ENCODE measurements at places on chromosomes 11 and 22.

DNA sequence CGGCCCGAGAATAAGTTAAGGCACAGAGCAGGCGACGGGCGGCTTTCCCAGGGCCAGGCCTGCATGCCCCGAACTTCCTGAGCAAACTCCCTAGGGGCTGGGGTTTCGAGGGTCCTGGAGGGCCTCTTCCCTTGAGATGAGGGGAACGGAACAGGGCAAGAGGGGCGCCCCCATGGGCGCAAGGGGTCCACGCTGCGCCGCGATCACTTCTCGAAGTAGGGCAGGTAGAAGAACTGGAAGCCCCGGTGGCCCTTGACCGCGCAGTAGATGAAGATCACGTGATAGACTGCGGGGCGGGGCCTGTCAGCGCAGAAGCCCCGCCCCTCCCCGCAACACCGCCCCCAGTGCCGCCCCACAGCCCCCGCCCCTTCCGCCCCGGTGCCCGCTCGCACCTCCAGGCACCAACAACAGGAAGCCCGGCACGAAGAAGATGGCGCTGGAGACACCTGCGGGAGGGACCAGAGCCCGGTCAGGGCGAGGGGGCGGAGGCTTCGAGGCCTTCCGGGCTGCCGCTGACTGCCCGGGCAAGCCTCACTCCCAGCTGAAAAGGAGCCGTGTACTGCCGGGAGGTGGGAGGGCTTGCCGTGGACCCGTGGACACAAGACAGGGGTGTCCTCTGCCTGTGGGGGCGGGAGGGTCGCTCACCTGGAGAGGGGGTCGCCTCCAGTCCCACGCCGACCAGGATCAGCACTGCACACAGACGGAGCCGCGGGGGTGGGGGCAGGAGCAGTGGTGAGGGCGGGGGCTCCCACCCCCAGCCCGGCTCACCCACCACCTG is 4.5 kb downstream of the TMEM134 start:
- peak; percentile 92 for DNase-seq

- no peak for DNase-seq
These were observed 6.5 kb downstream of the RBFOX2 start for GRCh38 chr22:36022162-36022561.

DNA sequence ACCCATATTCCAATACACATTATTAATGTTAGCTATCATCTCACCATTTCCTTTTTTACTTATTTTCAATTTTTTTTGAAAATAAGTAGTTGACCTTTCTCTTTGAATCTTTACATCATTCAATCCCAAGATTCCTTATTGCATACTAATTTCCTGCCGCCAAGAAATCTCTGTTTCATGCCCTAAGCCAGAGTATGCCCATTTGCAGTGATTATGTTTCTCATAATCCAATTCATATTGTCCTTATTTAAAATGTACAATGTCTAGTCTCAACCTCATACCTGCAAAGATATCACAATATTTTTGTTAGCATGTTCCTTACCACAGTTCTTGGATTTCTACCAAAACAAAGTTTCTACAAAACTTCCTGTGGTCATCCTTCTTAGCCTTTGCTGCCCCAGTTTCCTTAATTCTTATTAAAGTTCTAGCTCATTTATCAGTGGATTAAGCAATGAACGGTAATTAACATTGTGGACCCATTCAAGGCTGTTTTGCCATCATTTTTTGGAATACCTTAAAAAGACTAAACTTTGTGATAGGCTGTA is 75.3 kb downstream of the CD44 start:
- no peak for DNase-seq

- DNase-seq = no peak
These were observed 753.1 kb downstream of the TBC1D22A start for GRCh38 chr22:47515384-47516125.

GRCh38 chr11:96154802-96155520 is 188.0 kb downstream of the MAML2 start:
- DNase-seq = no peak

DNA sequence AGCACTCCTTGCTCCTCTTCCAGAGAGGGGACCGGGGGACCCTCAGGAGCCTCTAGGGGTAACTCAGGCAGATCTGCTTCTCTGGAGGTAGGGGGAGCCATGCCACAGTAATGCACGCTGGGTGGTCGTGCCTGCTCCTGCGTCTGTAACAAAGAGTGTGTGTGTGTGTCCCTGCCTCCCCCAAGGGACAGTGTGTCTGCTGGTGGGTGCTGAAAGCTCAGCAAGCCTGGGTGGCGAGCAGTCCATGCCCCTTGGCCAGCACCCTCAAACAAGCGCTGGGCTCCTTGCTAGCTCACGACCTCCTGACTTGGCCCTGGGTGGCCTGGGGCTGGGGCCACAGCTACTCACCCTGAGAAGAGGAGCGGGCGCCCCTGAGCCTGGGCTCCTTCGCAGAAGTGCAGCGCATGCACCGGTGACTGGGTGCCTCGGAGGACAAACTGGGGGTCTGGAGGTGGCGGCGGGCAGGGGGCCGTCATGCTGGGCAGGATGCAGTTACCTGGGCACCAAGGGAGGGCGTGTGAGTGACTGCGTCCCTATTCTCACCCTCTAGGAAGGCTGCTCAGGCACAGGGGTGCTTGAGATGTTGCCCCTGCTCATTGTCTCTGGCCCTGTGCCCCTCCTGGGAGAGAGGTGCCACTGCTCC is 33.7 kb downstream of the GNB1L start:
- DNase-seq = no peak

- no peak for DNase-seq
These were observed 771.7 kb downstream of the NTM start for GRCh38 chr11:132142121-132142520.

- no peak for DNase-seq
These were observed 20.0 kb upstream of the COMT start for GRCh38 chr22:19921544-19922081.

DNA sequence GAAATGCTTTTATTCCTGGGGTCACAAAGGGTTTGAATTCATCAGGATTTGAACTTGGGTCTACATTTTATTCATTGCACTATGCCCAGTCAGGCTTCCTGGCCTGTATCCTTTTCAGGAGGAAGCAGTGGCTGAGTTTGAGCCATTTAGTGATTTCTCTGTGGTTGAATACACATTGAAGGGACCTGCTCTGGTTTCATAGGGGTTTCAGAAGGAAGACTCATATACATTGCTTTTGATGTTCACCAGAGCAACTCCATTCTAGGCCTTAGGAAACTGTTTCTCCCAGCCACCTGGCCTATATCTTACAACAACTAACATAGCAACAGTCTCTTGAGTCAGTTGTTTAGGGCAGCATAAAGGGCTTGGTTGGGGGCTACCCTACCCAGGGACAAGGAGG is 165.7 kb downstream of the INSC start:
- no peak for DNase-seq

GRCh38 chr11:64296236-64296635 is 3.9 kb upstream of the CATSPERZ start:
- no peak for DNase-seq

GRCh38 chr11:100515087-100515486 is 172.0 kb upstream of the ARHGAP42 start:
- DNase-seq = no peak

DNA sequence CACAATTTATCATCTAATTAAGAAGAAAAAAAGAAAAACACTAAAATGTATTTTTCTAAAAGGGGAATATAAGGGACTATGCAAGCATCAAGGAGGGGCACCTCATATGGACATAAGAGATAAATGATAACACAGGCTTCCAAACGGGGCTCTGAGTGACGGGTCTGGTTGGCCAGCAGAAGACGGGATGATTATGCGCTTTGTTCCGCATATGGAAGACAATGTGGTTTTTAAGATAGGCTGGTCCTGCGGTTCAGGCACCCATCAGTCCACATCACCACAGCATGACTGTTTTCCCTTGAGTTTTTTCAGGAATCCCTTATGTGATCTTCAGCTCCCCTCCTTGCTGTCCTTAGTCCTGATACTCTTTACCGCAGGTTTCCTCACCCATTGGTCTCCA is 404.6 kb downstream of the OPCML start:
- no peak for DNase-seq

- no peak for DNase-seq
These were observed 4.5 kb upstream of the PPP2R1B start for GRCh38 chr11:111770581-111771134.
